ENCODE measurements at places on chromosomes 7 and 10. TPM values are rescaled to one million over a fixed set of nuclear protein-coding genes. Genes with fewer than 3 reads are reported as not detected.

Gene KCNIP2
- 3.1 TPM for total RNA-seq

Gene NRG3
- total RNA-seq: 2.9 TPM

- no peaks in the 10 kb centered on the region for H3K27me3 ChIP-seq
- H3K27ac ChIP-seq: no peak overlapping the region
- no peak for DNase-seq
- peaks cover 13% of the 10 kb centered on the region for H3K4me1 ChIP-seq
- no peak overlapping the region for H3K4me3 ChIP-seq
- H3K36me3 ChIP-seq: no peaks in the 10 kb centered on the region
These were observed 283.4 kb downstream of the CCDC3 start for GRCh38 chr10:12717981-12718707.

GRCh38 chr10:12547301-12547771 lies 198.0 kb downstream of the CAMK1D start:
- H3K4me3 ChIP-seq: no peak overlapping the region
- no peak overlapping the region for H3K27ac ChIP-seq
- no peak for DNase-seq
- H3K4me1 ChIP-seq: no peaks in the 10 kb centered on the region
- H3K27me3 ChIP-seq: no peaks in the 10 kb centered on the region

Gene SMARCD3
- total RNA-seq: 55.0 TPM

DNA sequence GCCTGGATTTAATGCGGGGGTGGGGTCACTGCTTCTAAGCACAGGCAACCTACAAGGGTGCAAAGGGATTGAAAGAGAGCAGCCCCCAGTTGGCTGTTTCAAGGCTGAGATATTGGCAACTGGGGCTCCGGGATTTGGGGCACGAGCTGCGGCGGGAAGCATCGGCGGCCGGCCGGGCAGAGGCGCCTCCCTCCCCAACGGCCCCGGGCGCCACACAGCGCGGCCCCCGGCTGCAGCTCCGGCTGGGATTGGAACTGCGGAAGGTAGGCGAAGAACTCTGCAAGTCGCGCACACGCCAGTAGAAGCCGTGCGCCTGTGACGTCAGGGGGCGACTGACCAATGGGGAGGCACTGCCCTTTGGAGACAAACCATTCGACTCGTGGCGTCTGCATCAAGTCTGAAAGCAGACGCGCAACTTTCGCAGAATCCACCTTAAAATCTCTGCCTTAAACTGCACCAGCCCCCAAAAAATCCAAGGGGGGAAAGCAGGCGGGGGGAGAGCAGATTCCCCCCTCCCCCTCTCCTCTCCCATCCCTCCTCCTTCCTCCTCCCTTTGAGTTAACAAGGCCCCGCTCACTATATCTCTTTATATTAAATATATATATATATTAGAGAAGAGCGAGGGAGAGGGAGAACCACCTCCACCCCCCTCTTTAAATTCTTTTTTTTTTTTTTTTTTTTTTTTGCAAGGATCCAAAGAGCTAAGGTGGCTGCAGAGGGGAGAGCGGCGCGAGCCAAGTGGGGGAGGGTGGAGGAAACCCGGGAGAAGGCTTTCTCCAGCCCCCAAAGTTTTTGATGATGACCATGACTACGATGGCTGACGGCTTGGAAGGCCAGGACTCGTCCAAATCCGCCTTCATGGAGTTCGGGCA lies at the start of gene DLX6:
Gene DLX6, plus strand, starts transcription at position 371 of the 872 bp plus-strand sequence. Its CDS starts 425 bp downstream, at position 796.
- peak within 1 kb of the TSS; percentile 71 for H3K4me3 ChIP-seq
- DNase-seq: peak; percentile 96
- no peaks in the 10 kb centered on the region for H3K36me3 ChIP-seq
- peaks cover 92% of the 10 kb centered on the region for H3K27me3 ChIP-seq
- no peaks in the 10 kb centered on the region for H3K4me1 ChIP-seq

DNA sequence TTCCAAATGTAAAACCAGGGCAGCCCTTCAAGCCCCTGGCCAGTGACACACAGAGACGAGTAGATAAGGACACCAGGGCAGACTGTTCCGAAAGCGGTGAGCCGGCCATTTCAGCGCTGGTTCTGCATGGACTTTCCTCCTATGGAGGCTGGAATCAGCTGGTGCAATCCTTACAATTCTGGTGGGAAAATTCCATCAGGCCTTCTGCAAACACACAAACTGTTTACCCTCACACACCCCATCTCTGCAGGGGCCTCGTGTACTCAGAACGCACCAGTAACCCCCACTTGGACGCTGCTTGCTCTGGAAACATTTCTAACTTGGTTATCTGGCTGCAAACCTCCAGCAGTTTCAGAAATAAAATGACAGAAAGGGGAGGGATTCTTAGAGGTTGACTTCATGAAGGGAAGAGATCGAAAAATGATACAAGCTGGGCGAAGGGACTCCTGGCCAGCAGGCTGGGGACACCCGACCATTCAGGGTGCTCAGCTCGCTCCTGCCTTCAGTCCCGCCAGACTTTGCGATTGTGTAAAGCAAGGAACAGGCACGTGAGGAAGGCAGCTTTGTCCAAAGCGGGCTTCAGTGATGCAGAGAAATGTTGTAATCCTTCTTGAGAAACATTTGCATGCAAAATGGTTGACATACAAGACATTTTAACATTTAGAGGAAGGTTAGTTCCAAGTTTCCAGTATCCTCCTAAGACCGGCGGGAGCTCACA lies 19.7 kb upstream of the SHH start:
- no peaks in the 10 kb centered on the region for H3K27me3 ChIP-seq
- no peak overlapping the region for H3K27ac ChIP-seq
- no peaks in the 10 kb centered on the region for H3K36me3 ChIP-seq
- H3K4me1 ChIP-seq: no peaks in the 10 kb centered on the region
- DNase-seq: no peak
- H3K4me3 ChIP-seq: no peak overlapping the region

- H3K4me3 ChIP-seq: peak overlapping the region; percentile 70
- DNase-seq: no peak
- peaks cover 23% of the 10 kb centered on the region for H3K36me3 ChIP-seq
- peaks cover 4% of the 10 kb centered on the region for H3K4me1 ChIP-seq
These were observed 539 bp upstream of the COX19 start for GRCh38 chr7:975702-976473.

GRCh38 chr10:29332761-29333148 lies 43.9 kb downstream of the LYZL1 start:
- no peaks in the 10 kb centered on the region for H3K27me3 ChIP-seq
- H3K4me3 ChIP-seq: no peak overlapping the region
- no peak for DNase-seq
- H3K4me1 ChIP-seq: no peaks in the 10 kb centered on the region
- no peak overlapping the region for H3K27ac ChIP-seq
- no peaks in the 10 kb centered on the region for H3K36me3 ChIP-seq

DNA sequence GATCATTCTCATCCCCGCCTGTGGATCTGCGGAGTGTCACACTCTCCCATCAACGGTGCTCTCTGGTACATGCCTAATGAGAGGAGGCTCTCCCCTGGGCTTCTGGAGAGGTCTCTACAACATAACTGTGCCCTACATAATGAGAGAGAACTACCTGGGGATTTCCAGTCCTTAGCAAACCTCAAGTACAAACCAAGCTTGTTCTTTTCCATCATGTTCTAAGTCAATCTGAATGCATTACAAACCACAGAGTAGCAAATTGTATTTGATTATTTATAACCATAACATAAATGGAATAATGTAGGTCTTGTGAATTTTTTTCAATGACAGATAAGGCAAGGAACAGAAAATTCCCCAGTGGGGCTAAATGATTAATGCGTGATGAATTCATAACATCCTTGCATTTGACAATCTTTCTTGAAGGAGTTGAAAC lies 412.4 kb upstream of the NRP1 start:
- no peaks in the 10 kb centered on the region for H3K27me3 ChIP-seq
- H3K36me3 ChIP-seq: no peaks in the 10 kb centered on the region
- no peak overlapping the region for H3K27ac ChIP-seq
- no peaks in the 10 kb centered on the region for H3K4me1 ChIP-seq

DNA sequence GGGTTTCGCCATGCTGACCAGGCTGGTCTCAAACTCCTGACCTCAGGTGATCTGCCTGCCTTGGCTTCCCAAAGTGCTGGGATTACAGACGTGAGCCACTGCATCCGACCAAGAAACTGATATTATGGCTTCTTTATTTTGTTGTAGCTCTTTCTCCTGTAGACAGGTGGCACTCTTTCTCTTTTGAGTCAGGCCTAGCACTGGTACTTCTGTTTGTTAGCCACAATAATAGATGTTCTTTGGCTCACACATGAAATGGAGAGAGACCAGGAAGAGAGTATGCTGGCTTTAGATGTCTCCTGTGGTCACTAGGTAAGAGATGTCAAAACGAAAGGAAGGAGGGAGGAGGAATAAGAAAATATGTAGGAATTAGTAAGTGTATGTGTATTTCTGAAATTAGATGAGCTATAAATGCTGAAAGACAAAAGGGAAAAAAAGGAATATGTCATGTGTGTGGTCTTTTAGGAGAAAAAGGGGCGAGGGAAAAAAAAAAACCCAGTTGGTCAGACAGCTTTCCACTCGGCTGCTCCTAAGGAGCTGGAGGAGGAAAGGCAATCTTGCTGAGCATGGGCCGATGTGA lies 78.7 kb downstream of the CLEC2L start:
- H3K27ac ChIP-seq: no peak overlapping the region
- no peak overlapping the region for H3K4me3 ChIP-seq
- H3K27me3 ChIP-seq: no peaks in the 10 kb centered on the region
- H3K4me1 ChIP-seq: no peaks in the 10 kb centered on the region

GRCh38 chr7:143458263-143458662 lies 15.0 kb downstream of the TAS2R60 start:
- H3K36me3 ChIP-seq: no peaks in the 10 kb centered on the region
- H3K4me3 ChIP-seq: no peak overlapping the region
- DNase-seq: no peak
- H3K27me3 ChIP-seq: no peaks in the 10 kb centered on the region
- H3K4me1 ChIP-seq: no peaks in the 10 kb centered on the region

GRCh38 chr7:52091996-52092395 lies 775.4 kb upstream of the COBL start:
- H3K4me3 ChIP-seq: no peak overlapping the region
- no peaks in the 10 kb centered on the region for H3K4me1 ChIP-seq
- no peaks in the 10 kb centered on the region for H3K36me3 ChIP-seq
- no peak for DNase-seq

DNA sequence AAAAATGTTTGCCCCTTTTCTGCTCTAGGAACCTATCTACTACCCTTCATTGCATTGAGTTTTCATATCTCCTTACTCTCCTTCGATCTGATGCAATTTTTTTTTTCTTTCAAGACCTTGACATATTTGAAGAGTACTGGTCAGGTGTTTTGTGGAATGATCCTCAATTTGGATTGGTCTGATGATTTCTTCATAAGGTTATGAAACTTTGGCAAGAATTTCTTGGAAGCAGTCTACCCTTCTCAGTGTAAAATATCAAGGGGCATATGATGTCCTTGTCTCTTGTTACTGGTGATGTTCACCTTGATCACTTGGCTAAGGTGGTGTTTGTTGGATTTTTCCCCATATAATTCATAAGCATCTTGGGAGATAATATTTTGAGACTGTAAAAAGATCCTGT lies 64.7 kb downstream of the CPED1 start:
- no peaks in the 10 kb centered on the region for H3K27me3 ChIP-seq
- no peak overlapping the region for H3K27ac ChIP-seq
- no peak overlapping the region for H3K4me3 ChIP-seq
- DNase-seq: no peak

- DNase-seq: no peak
- no peaks in the 10 kb centered on the region for H3K36me3 ChIP-seq
These were observed 205.1 kb upstream of the PLPP4 start for GRCh38 chr10:120251821-120252442.

GRCh38 chr10:21927631-21928353 lies 75.7 kb downstream of the DNAJC1 start:
- peak overlapping the region; percentile 63 for H3K27ac ChIP-seq
- no peak for DNase-seq
- H3K36me3 ChIP-seq: peaks cover 6% of the 10 kb centered on the region
- no peaks in the 10 kb centered on the region for H3K27me3 ChIP-seq
- H3K4me1 ChIP-seq: no peaks in the 10 kb centered on the region

- H3K4me3 ChIP-seq: no peak overlapping the region
- no peak overlapping the region for H3K27ac ChIP-seq
- DNase-seq: no peak
- no peaks in the 10 kb centered on the region for H3K4me1 ChIP-seq
- H3K27me3 ChIP-seq: peaks cover 6% of the 10 kb centered on the region
- no peaks in the 10 kb centered on the region for H3K36me3 ChIP-seq
These were observed 646.4 kb upstream of the MGMT start for GRCh38 chr10:128820663-128821062.

Gene AGMO
- total RNA-seq: 1.9 TPM

DNA sequence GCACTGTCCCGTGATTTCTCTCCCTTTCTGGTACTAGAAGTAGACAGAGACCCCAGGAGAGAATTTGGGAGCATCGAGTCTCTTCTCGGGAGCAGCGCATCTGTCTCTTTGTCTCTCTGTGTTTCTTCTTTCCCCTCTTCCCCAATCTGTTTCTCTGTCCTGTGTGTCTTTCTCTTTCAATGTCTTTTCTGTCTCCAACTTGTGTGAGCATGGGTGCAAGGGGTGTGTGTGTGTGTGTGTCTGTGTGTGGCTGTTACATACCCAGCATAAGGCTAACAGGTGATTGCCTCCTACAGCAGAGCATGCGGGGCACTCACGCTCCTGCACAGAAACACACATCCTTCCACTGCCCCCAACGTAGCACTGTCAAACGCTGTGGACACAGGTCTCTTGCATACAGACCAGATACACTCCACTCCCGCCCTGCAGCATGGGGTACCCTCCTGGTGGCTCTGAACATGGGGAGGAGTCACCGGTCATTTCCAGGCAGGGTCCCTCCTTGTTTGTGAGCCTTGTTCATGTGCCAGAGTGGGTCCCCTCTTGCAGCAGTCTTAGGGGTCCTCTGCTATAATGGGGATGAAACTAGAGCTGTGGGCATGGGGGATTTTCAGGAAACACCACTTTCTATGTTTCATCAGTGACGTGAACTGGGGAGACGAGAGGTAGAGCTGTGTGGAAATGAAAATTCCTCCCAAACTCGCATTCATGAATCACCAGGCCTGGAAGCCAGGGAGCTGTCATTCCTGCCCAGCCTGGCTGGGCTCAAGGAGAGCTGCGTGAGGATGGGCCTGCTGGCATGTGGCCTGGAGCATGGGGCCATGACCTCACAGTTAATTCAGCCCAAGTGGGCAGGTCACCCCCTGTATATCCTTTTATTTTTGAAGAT lies 980 bp downstream of the ADAMTS14 start:
- DNase-seq: no peak
- no peak overlapping the region for H3K27ac ChIP-seq
- H3K4me3 ChIP-seq: peak overlapping the region; percentile 29
- H3K27me3 ChIP-seq: peaks cover 39% of the 10 kb centered on the region
- H3K4me1 ChIP-seq: no peaks in the 10 kb centered on the region

Gene TSPAN33
- total RNA-seq: 33.2 TPM

Gene ANKRD2
- total RNA-seq: not detected

Gene CCZ1
- total RNA-seq: 121 TPM

- no peak overlapping the region for H3K27ac ChIP-seq
- DNase-seq: no peak
- H3K4me1 ChIP-seq: no peaks in the 10 kb centered on the region
- no peaks in the 10 kb centered on the region for H3K27me3 ChIP-seq
- H3K4me3 ChIP-seq: no peak overlapping the region
- H3K36me3 ChIP-seq: no peaks in the 10 kb centered on the region
These were observed 917.9 kb downstream of the GRID1 start for GRCh38 chr10:85448716-85449115.

All from endodermal cell (in vitro differentiated cells).